CD4-positive, CD25-positive, alpha-beta regulatory T cell (primary cell): ENCODE measurements at places on chromosomes 2 and 18. TPM values are rescaled to one million over a fixed set of nuclear protein-coding genes. Genes with fewer than 3 reads are reported as not detected.

DNA sequence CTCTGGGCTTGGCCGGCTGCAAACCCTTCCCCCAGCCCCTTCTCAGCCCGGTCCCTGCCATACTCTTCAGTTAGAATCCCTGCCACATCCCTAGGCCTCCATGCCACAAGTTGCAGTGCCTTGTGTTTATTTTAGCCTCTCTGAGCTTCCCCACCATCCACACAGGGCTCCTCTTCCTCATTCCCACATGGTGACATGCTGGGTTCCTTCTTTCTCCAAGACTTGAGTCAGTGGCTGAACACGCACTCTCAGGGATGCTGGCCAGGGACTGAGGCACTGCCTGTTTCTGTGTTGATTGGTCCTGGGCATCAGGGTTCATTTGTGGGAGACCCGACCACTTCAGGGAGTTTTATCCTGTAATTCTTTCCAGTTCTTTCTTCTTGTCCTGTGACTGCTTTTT is 56.3 kb downstream of the KCNS3 start:
- H3K4me3 ChIP-seq: no peak overlapping the region
- no peak for DNase-seq
- no peak overlapping the region for H3K27ac ChIP-seq
- no peaks in the 10 kb centered on the region for H3K27me3 ChIP-seq
- H3K36me3 ChIP-seq: no peaks in the 10 kb centered on the region
- H3K4me1 ChIP-seq: no peaks in the 10 kb centered on the region

DNA sequence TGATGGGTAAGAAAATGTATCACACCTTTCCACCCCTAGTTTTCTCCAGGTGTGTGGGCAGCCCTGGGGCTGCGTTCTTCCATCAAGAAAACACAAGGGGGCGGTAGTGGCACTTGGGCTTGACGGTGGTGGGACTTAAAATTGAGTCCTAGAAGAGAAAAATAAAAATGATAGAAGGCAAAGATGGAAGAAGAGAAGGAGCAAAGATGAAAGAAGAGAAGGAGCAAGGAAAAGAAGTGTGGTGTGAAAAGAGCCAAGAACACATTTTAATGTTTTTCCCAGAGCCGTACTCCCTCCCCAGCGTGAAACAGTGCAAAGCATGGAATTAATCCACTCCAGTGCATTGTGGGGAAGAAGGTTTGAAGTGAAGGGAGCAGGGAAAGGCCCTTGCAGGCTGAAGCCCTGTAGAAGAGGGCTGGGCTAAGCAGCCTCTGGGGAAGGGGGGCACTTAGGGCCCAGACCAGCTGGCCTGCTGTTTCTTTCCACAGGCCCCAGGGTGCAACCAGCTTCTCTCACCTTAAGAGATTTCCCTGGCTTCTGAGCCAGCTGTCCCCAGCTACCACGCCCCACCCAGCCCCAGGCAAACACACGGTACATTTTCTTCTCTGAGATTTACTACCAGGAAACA is 256.8 kb downstream of the RNF152 start:
- peak; percentile 18 for DNase-seq
- no peak overlapping the region for H3K4me3 ChIP-seq
- H3K27ac ChIP-seq: no peak overlapping the region
- peaks cover 2% of the 10 kb centered on the region for H3K27me3 ChIP-seq
- H3K36me3 ChIP-seq: no peaks in the 10 kb centered on the region

The SLC16A14 gene
- not detected for total RNA-seq

- no peaks in the 10 kb centered on the region for H3K27me3 ChIP-seq
- H3K27ac ChIP-seq: no peak overlapping the region
- peak overlapping the region; percentile 42 for H3K4me3 ChIP-seq
- peak; percentile 53 for DNase-seq
Measured at GRCh38 chr2:55033076-55033742, 17.0 kb downstream of the RTN4 start.

DNA sequence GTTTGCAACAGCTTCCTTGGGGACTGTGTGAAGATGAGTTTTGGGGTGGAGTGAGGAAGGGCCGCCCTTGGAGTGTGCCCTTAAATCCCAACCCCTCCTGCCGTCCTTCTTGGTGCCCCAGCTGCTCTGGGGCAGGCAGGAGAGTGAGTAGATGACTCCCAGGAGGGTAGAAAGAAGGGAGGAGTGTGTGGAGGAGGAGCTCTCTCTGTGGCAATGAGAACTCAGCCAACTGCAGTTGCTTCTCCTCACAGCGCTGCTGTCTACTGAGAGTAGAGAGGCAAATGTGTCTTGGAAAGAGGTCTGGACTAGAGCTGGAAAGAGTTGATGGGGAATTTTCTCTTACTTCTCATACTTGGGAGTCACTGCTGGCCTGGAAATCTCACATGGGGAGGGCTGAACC is 21.8 kb upstream of the SIX2 start:
- H3K27me3 ChIP-seq: no peaks in the 10 kb centered on the region
- H3K4me3 ChIP-seq: no peak overlapping the region
- no peaks in the 10 kb centered on the region for H3K4me1 ChIP-seq
- H3K27ac ChIP-seq: no peak overlapping the region
- H3K36me3 ChIP-seq: no peaks in the 10 kb centered on the region
- DNase-seq: no peak
